ENCODE measurements at places on chromosomes 2 and 18.

- DNase-seq = no peak
Observed at GRCh38 chr18:267380-267687, 513 bp downstream of the THOC1 start.

GRCh38 chr18:26531605-26532298, 16.6 kb downstream of the KCTD1 start:
- DNase-seq = no peak

DNA sequence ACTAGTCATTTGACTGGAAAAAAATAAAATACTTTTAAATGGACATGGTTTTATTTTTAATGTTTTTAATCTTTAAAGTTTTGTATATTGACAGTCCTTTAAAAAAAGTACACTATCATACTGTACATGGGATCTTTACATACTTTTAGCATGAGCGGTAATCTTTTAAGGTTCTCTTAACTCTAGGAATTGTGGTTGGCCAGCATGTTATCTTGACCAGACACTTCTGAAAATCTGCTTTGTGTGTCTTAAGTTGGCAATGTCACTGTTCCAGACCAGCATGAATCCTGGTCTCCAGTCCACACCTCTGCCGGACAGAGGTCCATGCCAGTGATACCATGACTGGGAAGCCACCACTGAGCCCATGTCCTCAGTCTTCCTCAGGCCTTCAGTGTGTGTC, 17.7 kb downstream of the ITGB1BP1 start:
- DNase-seq = no peak

- no peak for DNase-seq
Observed at GRCh38 chr2:159798376-159798725, 343 bp upstream of the CD302 start.

GRCh38 chr2:234258562-234259141, 208.2 kb downstream of the SPP2 start:
- DNase-seq = no peak

DNA sequence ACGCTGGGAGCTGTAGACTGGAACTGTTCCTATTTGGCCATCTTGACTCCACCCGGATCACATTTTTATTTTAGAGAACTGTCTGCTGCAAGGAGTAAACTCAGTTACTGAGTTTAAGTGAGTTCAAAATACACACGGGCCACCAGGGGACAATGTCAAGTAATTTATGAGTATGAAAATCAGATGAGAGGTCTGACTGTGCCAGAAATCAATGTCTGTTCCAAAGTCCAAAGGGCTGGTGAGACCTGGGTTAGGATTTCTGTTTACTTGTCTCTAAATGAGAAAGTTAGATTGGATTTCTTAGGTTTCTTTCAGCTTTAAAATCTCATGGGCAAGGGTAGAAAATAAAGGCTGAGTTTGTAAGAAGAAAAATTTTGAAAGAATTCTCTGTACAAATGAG, 465.8 kb upstream of the MEIS1 start:
- no peak for DNase-seq

GRCh38 chr2:101858246-101858645, 133.5 kb upstream of the IL1R2 start:
- DNase-seq = no peak

DNA sequence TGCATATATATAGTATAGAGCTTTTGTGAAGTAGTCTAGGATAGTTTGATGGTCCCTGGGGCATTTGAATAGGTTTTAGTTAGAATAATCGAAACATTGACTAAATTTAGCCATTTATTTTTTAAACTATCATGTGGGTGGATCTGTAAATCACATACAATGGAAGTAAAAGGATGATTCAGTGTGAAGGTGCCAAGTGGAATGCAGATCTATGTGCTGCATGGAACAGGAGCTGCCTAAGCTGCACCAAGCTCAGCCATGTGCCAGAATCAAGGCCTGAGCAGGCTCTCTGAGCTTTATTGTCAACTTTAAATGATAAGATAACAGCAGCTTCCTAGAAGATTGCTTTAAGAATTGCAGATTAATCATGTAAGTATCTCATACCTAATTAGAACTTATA, 1996.2 kb upstream of the PIK3C3 start:
- DNase-seq = no peak

- DNase-seq = no peak
Observed at GRCh38 chr2:137700681-137701080, 263.6 kb upstream of the HNMT start.

GRCh38 chr2:207216457-207216856, 50.7 kb upstream of the KLF7 start:
- no peak for DNase-seq

GRCh38 chr2:12363138-12363537, 353.6 kb upstream of the TRIB2 start:
- no peak for DNase-seq

DNA sequence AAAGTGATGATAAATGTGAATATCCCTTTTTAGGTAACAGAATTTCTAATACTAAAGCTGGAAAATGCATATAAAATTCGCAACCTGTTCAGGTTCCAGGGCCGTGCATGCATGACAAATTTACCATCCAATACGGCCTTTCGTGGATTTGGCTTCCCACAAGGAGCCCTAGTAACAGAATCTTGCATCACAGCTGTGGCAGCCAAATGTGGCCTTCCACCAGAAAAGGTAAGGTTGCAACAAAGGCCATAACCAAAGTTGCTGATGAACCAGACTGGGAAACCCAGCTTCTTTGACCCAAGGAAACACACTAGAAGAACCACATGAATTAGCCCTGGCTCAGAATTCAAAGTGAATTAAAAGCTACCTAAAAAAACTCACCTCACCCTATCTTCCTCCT, 49.6 kb upstream of the BZW1 start:
- DNase-seq = no peak

- DNase-seq = no peak
Observed at GRCh38 chr2:240297256-240298116, 138.0 kb upstream of the GPC1 start.

DNA sequence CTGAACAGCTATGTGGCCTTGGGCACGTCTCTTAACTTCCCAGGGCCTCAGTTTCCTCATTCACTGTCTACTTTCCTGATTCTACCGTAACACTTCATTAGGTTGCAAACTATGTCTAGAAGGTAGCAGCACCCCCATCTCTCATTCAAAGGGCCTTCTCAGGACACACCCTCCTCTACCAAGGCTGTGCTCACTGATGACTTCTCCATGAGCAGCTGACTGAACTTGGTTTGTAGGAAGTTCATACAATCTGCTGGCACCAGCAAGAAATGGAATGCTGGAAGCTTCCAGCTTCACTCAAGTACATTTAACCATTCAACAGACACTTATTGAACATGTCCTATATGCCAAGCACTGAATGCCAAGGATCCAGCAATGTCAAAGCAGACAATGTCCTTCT, 250.8 kb upstream of the CTAGE1 start:
- DNase-seq = no peak
